Stimulated activated CD8-positive, alpha-beta memory T cell treated with anti-CD3 and anti-CD28 coated beads, Interleukin-4, amount 100 ng/mL, for 1 hour (primary cell): ENCODE measurements at places on chromosomes 5 and 9.

- no peak for DNase-seq
Observed at GRCh38 chr9:34179213-34180136, 632 bp downstream of the UBAP1 start.

GRCh38 chr5:83151821-83152220 lies 74.5 kb downstream of the XRCC4 start:
- no peak for DNase-seq

DNA sequence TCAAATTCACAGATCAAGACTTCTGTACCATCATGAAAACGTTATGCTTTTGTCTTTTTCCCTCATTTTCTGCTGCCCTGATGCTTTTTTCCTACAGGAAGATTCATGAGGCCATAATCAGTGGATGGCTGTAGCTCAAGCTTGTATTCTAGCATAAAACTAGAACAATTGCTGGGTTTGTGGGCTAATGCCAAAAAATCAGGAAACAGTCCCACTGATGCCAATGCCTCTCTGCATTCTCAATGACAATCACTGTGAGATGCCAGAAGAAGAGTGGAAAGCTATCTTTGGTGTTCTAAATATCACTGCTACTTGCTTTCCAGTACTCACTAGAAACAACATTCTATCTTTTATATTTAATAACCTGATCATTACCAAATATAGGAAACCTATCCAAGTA lies 33.3 kb upstream of the FAM170A start:
- DNase-seq: no peak

DNA sequence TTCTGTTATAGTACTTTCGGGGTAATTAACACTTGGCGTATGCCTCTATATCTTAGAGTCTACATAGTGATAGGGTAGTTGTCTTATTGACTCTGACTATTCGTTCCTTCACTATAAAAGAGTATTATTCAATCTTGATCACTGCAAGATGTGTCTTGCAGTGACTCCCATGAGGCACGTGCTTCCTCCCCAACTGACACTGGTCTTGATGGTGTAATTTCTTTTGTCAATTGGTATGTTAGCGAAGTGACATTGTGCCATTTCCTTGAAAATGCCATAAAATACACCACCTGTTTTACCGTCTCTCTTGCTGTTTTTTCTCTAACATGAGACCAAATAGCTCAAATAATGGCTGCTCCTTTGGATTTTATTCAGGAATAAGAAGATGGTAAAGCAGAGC lies 1314.1 kb upstream of the CDH6 start:
- DNase-seq: no peak

DNA sequence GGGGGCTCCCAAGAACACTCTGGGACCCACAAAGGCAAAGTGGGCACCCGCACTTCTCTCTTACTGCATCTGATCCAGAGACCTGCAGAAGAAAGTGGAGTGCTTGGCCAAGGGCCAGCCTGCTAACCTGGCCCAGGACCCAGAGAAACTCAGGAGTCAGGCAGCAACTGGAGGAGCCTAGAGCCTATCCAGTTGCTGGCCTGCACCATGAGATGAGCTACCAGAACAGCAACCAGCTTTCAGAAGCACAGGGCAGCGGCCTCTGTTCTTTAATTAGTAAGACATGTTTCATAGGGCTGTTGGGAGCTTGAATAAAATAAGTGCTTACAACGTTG lies 298.3 kb downstream of the GADD45G start:
- no peak for DNase-seq

DNA sequence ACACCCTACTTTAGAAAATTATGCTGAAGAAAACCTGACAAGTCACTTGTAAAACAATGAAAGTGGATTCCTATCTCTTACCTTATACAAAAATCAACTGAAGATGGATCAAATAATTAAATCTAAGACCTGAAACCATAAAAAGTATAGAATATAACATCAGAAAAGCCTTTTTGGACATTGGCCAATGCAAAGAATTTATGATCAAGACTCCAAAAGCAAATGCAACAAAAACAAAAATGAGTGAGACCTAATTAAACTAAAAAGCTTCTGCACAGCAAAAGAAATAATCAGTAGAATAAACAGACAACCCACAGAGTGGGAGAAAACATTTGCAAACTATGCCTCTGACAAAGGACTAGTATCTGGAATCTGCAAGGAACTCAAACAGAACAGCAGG lies 303.0 kb upstream of the CDH9 start:
- DNase-seq: no peak

GRCh38 chr5:12399868-12400267 lies 495.6 kb upstream of the CTNND2 start:
- no peak for DNase-seq

DNA sequence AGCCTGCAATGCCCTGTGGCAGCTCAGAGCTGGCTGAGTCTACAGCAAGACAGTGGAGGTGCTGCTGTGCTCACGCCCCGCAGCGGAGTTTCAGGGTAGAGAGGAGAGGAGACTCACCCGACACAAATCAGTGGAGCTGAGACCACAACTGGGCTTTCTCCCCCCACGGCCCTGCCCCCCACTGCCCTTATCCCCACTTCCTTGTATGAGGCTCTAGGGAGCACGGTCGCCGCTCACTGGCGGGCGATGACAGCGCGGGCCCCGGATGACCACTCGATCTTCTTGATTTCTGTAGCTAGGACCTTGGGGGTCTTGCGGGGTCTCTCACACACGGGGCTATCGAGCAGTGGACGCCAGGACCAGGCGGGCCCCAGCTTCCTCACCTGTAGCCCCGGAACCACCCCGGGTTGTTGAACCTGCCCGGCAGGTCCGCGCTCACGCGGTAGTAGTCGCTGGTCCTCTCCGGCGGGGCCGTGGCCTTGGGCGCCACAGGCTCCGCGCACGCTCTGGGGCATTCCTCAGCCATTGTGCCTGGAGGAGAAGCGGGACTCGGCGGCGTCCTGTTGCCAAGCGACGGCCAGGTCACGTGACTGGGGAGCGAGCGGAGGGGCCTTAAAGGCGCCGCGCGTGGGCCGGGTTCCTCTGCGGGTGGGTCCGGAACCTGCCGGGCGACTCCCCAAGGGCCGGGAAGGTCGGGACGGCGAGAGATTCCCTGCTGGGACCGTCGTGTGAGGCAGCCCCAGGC lies 984 bp upstream of the MRPS2 start:
- DNase-seq: peak; percentile 90

DNA sequence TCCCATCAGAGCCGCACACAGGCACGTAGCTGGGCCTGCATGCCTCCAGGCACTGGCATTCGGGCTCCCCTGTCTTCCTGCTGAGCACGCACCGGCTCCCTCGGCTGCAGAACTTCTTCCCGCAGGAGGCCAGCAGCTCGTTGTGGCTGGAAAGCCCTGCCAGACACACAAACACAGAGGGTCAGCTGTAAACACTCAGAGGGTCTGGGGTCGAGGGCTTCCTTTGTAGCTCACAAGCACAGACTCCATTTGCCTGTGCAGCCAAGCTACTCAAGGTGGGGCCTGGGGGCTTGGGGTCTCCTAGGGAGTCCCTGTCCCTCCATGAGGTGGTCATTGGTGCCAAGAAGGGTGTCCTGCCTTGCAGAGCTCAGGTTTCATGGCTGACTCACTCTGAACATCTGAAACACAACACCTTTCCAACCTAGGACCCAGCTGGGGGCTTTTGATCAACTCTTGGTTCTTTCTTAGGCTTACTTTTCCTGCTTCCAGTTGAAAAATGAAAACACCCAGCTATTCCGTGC lies 211.4 kb downstream of the FSTL4 start:
- DNase-seq: no peak

DNA sequence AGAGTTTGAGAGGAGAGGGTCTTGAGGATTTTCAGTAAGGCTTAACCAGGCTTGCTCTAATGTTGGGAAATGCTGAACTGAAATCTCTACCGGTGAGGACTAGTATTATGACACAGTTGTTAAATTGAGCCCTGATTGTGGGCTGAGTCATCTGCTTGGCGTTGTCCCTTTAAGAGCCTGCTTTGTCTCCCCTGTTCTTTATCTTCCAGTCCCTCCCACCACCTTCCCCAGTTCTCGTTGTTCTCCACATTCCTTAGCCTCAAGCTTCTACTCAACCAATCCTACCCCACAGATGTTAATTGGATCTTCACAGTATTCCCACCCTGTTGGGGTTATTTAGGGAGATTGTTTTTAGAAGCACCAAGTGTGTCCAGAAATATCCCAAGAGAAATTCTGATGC lies 57.6 kb downstream of the ANKRD55 start:
- DNase-seq: no peak

DNA sequence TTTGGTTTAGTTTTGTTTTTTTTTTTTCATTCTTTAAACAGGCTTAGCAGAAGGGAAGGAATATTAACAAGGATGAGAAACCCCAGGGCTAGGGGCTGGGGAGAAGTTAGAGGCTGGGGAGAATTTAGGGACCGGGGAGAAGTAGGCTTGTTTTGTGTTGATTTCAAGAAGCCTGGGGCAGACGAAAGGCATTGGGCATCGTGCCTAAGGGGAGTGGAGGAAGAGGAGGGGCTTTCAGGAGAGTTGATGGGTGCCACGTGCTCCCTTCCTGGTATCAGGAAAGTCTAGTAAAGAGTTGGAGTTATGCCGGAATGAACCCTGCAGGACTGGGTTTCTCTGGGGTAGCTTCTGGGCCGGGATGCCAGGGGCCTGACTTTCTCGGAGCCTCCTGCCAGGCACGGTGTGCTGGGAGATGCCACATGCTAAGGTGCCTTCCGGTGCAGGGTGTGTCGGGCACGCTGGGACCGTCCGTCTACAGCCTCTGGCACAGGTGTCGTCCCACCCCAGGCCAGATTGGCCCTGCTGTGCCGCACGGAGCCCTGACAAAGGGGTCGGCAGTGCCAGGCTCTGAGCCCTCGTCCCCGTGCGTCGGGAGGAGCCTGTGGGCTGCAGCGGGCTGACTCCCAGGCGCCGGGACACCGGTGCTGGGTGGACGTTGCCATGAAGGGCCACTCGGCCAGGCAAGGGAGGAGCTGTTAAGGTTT lies 159.9 kb downstream of the OLFM1 start:
- DNase-seq: no peak

DNA sequence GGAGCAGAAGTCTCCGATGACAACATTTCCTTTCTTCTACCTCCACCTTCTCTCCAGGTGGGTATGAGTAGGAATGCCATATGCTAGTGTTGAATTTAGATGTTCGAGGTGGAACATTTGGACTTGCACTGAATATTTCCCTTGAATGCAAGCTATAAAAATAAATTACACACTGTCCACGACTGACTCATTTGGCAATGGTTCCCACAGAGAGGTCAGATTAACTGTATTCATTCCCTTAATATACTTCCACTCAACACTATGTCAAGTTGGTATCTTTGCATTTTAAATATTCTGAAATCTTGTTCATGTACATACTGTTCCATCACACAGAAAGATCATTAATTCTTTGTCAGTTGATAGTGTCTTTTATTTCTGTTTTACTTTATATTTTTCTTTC lies 222.6 kb upstream of the PIK3R1 start:
- DNase-seq: no peak

- DNase-seq: no peak
Observed at GRCh38 chr5:174320051-174320450, 274.5 kb downstream of the NSG2 start.

- no peak for DNase-seq
Observed at GRCh38 chr5:134142052-134142451, 27.6 kb downstream of the TCF7 start.

DNA sequence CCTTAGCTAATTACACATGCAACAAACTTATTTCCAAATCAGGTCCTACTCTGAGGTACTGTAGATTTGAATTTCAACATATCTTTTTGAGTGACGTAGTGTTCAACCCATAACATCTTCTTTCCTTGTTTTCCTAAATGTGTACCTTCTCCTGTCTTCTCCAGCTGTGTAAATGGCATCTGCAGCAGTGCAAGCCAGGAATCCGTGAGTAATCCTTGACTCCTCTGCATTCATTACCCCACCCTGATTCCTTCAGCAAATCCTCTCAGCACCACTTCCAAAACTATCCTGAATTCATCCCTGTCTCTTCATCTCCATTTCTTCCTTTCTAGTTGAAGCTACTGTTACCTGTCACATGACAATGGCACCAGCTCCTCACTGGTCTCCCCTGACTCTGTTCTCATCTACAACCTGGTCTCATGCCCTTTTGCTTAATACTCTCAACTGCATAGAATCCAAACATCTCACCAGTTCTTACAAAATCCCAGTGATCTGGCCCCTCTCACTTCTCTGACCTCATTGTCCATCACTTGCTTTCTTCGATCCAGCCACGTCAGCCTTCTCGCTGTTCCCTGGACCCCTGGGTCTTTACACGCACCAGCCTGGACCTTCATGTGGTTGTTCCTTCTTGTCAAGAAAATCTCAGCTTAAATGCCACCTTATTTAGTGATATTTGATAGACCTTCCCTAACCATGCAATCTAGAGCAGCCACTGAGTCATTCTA lies 14.6 kb upstream of the TRAF1 start:
- DNase-seq: no peak

- no peak for DNase-seq
Observed at GRCh38 chr5:39648085-39648847, 223.5 kb upstream of the DAB2 start.

GRCh38 chr5:112350626-112351025 lies 68.5 kb downstream of the EPB41L4A start:
- DNase-seq: no peak

DNA sequence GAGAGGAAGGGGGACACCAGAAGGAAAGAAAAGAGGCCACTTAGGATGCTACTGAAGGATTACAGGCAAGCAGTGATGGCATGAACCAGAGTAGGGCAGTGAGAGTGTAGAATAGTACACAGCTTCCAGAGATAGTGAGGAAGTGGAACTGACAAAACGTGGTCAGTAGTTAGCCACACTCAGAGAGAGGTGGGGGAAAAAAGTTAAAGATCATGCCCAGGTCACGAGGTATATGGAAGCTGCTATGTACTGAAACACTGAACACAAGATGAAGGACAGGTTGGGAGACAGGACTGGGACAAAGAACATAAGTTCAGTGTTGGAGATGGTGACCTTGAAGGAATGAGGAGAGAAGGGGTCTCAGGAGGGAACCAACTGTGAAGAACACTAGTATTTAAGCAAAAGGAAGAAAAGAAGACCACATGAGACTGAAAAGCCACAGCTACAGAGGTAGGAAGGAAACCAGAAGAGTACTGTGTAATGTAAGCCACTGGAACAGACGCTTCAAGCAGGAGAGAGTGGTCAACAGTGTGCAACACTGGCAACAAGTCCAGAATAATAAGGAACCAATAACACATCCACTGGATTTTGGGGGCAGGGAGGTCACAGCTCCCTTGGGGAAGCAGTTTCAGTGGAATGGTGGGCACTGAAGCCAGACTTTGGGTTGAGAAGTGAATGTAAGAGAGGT lies 45.5 kb downstream of the ELL2 start:
- no peak for DNase-seq

DNA sequence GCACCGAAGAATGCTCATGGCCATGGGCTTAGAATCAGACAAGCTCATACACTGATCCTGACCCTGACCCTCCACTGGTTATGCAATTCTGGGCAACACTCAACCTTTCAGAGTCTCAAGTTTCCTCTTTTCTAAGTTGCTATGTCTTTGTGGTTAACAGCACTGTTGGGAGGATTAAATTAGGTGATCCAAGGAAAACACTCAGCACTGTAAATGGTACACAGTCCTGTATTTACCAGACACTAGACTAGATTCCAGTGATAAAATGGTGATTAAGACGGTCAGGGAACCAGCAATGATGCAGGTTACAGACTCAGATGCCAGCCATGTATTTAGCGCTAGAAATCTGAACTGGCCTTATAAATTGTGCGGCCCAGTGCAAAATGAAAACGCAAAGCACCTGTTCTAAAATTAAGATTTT lies 8.1 kb downstream of the ARL15 start:
- no peak for DNase-seq

GRCh38 chr9:137432687-137433348 lies 8.3 kb downstream of the ENTPD8 start:
- no peak for DNase-seq
